ENCODE measurements at places on chromosomes 16 and 17.

DNA sequence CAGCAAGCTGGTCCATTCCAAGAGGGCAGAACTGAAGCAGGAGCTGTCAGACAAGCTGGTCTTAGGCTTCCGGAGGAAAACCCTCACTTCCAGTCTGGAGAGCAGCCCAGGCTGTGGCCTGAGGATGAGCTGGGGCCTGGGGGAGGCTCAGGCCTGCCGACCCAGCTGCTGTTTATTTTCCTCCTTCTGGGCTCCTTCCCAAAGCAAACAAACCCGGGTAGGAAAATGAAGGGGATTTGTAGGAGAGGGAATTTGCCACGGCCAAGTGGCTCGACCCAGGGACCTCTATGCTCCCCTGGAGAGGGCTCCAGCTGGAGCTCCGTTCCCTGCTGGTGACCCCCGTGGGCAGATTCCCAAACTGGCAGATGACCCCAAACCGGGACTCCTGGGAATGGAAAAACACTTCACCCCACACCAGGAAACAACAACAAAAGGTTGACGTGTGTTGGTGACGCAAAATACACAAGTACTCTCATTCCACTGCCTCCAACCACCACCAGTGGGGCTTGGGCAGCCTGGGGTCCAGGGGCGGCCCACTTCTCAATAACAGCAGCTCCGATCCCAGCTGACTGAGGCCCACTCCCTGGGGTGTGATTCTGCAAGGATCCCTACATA lies 8.8 kb downstream of the JUP start:
- DNase-seq = no peak

DNA sequence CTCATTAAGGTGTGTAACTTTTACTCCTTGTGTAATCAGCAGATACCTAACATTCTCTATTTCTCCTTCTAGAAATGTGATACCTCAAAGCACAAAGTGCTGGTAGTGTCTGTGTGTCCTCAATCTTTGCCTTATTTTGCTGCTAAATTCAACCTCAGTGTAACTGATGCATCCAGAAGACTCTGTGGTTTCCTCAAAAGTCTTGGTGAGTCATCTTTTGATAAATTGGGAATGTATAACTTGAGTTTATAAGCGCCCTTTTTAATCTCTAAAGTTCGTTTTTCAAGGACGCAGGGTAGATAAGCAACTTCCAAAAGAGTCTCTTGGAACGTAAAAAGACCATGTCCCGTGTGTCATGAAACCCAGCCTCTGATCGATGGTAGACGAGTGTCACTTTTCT lies 10.2 kb downstream of the NARF start:
- DNase-seq = no peak

DNA sequence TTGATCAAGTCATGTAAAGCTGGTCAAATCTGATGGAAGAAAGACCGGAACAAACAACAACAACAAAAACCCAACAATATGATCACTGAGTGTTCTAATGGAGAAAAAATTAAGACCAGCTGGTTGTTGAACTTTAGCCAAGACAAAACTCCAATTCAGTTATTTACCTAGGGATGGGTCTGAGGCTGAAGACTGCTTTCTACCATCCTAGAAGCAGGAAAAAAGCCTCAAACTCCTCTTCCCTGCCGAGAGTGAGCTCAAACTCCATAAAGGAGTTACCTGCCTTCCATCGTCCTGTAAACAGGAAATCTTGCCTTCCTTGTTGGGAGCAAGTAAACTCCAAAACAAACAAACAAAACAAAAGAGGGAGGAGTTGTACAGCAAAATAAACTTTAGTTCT lies 23.1 kb upstream of the TMEM98 start:
- no peak for DNase-seq

DNA sequence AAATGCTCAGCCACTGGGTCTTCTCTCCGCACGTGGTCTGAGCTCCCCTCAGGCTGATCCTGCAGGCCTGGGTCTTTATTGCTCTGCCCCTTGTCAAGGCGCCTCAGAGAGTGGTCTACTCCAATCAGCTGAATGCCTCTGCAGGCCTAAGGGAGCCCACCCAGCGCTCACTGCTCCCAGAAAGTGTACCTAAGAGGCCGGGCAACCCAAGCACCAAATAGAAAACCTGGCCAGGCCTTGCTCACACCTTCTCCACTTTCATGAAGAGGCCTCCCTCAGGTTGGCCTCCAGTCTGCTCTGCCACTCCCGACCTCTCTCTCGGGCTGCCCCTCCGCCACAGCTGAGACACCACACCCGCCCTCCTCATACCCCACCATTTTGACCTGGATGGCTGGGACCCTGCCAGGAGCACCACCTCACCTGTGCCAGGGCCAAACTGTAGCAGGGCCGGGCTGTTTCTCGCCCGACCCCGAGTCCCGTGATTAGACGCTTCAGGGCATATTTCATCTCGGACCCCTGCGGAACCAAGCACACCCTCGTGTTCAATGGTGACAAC lies 665 bp downstream of the MYBBP1A start:
- DNase-seq = no peak

- no peak for DNase-seq
Observed at GRCh38 chr17:17088086-17088485, 45.8 kb downstream of the MPRIP start.

- DNase-seq = no peak
Observed at GRCh38 chr16:85915125-85915845, 16.3 kb downstream of the IRF8 start.

DNA sequence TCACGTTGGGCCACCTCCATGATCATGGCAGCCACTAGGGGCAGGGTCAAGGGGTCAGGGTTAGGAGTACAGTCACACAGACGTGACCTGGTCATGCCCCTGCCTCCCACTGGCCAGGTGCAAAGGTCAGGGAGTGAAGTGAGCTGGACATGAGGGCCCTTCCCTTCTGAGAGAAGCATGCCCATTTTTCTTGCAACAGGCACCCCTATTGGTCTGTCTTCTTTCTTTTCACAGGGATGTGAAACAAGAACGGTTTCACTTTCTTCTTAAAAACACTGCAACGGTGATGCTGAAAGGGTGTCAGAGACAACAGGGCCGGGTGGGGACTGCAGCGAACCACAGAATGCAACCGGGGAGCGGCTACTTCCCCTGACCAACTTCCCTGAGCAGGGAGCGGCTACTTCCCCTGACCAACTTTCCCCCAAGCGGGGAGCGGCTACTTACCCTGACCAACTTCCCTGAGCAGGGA lies 52.1 kb upstream of the DOC2B start:
- no peak for DNase-seq

- no peak for DNase-seq
Observed at GRCh38 chr17:82086941-82087906, 10.8 kb downstream of the FASN start.

GRCh38 chr16:10600782-10601443 lies 20.5 kb upstream of the EMP2 start:
- no peak for DNase-seq

DNA sequence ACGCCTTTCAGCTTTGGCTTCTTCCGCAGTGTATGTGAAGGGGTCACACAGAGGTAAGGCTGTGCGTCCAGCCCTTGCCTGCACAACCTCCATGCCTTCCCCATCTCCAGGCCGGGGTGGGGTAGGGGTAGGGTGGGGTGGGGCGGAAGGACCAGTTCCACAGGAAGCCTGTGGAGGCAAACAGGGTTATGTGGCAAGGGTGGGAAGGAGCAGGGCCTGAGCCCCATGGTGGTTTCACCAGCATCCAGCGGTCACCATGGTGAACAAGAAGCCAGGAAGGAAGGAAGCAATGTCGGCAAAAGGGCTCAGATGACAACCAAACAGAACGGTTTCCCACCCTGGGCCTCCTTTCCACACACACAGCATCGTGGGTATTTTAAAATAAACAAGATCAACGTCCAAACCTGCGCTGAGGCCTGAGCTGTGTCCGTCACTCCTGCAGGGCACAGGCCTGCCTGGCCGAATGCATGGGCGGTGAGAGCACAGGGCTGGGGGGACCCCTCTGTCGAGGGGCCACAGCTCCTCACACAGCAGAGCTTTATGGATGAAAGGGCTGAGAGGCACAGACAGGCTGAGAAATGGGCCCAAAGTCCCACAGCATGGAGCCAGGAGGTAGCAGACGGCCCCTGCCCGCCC lies 80.5 kb downstream of the ZNF778 start:
- no peak for DNase-seq

DNA sequence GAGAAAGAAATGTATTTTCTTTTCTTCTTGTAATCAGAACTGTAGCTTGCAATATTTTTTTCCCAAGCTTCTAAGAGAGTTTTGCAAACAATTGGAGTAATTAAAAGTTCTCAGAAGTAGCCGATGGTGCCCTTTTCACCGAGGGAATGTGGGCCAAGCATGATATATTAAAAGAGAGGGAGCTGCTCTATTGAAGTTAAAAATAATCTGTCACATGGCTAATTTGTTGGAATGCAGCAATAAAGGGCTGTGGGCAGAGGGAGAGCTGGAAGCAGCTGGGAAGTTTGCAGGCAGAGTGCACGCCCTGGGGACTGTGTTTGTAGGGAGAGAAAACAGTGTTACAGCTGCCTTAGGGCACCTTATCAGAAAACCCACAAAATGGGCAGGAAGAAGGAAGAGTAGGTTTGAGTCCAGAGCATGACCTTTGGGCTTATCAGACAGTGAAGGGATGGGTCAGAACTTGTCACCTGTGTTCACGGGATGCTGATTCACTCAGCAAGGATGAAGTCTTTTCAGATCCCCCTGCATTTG lies 18.5 kb upstream of the TERF2 start:
- DNase-seq = no peak

- DNase-seq = no peak
Observed at GRCh38 chr16:84597528-84597896, 20.4 kb downstream of the COTL1 start.

- no peak for DNase-seq
Observed at GRCh38 chr17:74201250-74201649, 2.2 kb upstream of the RPL38 start.

- DNase-seq = no peak
Observed at GRCh38 chr17:82831818-82832200, 8.0 kb downstream of the ZNF750 start.

GRCh38 chr16:3698941-3699340 lies 18.4 kb downstream of the TRAP1 start:
- DNase-seq = no peak

GRCh38 chr17:8056232-8056975 lies 17.5 kb downstream of the ALOX15B start:
- DNase-seq = no peak

DNA sequence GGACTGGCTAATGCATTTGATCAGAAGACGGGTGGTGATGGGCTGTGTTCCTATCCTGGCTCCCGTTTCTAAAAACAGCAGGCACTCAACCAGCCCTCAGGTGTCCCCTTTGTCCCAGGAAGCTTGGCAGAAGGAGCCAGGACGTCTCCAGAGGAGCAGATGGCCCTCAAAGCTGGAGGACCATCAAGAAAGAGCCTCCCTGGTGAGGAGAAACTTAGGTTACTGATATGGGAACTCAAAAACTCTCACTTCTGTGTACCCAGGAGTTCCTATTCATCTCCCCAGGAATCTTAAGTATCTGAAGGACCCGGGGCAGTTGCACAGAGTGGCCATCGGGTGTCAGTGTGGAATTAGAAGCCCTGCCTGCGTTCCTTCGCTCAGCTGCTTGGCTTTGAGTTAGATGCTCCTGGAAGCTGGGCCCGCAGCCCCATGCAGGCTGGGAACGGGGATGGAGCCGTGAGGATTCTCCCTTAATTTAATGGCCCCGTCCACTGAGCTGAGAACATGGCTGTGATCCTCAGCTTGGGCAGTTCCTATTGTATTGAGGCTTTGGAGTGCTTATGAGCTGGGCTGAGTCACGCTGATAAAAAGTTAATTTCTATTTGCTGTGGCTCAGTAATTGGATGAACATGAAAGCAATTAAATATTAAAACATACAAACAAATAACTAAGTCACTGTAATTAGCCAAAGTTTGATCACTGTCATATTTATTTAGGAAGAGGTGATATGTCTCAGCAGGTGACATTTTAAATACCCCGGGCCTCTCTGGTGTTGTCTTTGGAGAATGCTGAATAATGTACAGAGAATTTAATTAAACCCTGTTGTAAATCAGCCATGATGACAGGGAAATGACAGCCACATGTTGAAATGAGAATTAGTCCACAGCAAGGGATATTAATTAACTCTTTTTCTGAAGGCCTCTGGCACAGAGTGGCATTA lies 402.1 kb downstream of the SEC14L1 start:
- DNase-seq = peak; percentile 64

DNA sequence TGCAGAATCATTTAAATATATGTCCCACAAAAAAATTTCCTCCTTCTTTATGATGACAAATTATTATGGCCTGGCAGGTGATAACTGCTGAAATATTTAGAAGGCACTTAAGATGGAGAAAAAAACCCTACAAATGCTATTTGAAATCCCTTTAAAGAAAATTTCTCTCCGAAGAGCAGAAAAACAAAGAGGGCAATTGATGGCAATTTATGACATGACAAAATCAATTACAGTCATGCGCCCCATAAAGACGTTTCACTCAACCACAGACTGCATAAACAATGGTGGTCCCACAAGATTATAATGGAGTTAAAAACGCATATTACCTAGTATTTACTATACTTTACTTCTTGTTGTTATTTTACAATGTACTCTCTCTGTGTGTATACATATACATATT lies 25.2 kb upstream of the KIF2B start:
- DNase-seq = no peak

DNA sequence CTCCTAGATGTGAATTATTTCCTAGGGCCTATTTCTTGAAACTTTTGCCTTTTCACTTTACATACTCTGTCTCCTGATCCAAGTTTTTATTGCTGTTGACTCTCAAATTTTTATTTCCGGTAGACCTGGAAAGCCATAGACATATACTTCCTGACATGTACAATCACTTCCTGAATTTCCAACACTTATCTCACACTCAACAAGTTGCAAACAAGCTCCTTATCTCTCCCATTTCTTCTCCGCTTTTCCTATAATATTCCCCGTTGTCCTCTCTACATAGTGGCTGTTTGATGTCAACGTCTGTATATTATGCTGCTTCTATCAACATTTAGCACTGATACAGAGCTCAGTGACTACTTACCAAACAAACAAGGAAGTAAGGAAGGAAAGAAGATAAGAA lies 59.3 kb downstream of the IKZF3 start:
- no peak for DNase-seq

DNA sequence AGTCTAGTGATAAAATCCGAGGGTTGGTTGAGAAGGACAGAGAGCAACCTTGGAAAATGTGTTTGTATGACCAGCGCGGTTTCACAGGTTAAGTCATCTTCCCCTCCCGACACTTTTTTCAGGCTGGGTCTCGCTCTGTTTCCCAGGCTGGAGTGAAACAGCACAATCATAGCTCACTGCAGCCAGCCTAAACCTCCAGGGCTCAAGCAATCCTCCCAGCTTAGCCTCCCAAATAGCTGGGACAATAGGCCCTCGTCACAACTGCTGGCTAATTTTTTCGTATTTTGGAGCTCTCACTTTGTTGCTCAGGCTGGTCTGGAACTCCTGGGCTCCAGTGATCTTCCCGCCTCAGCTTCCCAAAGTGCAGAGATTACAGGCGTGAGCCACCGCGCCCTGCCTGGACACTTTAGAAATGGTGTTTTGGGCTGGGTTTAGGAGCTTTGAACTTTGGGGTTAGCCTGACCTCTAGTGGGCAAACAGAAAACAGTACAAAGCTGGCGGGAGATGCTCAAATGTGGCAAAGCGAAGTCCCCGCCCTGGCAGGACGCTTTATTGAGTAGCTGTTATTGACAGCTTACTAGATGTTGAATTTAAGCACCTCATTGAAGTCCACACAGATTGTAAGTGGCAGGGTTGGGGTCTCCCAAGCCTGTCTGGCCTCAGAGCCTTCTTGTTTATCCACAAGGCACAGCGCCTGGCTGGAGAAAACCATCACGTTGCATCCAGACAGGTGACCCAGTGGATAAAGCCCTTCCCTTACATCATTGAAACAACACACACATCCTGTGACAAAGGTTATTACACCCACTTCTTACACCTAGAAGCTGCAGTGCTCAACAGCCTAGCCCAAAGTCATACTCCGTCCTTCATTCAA lies 34.7 kb upstream of the RBBP6 start:
- peak; percentile 48 for DNase-seq
